ENCODE measurements at places on chromosomes 13 and 19.

- peak; percentile 51 for DNase-seq
These were observed 690 bp upstream of the B3GNT8 start for GRCh38 chr19:41427647-41428480.

DNA sequence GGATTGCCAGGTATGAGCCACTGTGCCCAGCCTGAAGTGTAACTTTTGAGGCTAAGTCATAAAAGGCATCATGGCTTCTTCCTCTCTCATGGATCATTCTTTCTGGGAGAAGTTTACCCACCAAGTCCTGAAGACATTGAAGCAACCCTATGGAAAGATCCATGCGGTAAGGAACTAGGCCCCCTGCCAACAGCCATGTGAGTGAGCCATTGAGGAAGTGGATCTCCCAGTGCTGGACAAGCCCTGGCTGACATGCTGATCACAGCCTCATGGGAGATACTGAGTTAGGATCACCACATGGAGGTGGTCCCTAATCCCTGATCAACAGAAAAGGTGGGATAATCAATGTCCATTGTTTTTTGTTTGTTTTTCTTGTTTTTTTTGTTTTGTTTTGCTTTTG is 3.3 kb upstream of the NUDT19 start:
- DNase-seq: peak; percentile 51

GRCh38 chr13:77387607-77388200 is 60.8 kb upstream of the MYCBP2 start:
- DNase-seq: no peak

- DNase-seq: no peak
These were observed 22.2 kb downstream of the PCID2 start for GRCh38 chr13:113186061-113186900.

Measured in hematopoietic multipotent progenitor cell treated with erythropoietin and hydrocortisone succinate and interleukin-3 and kit ligand, for 8 days (in vitro differentiated cells).